ENCODE measurements at places on chromosomes 1 and 21.

- DNase-seq = no peak
Measured at GRCh38 chr1:37630426-37631028, 4.2 kb downstream of the RSPO1 start.

GRCh38 chr1:91501971-91502671, 1.5 kb downstream of the CDC7 start:
- no peak for DNase-seq

GRCh38 chr1:200627575-200628222, 7.1 kb upstream of the KIF14 start:
- DNase-seq = no peak

DNA sequence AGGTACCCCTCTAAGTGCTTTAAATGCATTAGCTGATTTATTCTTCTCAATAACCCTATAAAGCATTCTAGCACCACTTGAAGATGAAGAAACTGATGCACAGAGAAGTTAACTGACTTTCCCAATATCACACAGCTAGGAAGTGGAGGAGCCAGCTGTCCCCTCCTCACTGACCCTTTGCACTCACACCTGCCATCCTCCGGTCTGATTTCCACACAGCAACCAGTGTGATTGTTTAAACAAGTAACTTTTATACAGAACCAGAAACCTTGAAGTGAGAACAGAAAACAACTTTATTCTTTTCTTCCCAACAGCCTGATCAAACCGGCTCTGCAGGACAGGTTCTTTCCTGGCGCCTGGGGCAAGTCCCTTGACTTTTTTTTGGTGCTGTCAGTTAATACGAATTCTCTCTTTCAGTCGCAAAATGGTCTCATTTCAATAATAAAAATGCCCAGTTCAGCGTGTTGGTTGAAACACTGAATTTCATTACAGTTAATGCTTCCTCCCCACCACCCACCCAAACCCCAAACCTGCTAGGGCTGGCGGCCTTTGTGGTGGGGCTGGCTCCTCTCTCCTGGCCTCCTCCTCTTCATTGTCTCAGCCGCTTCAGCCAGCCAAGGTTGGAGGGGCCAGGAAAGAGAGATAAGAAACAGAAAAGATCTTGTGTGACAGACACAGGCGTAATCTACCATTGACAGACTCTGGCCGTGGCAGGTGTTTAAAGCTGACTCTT, 26.4 kb upstream of the EEIG2 start:
- DNase-seq = no peak

GRCh38 chr21:41956926-41957729, 3.3 kb upstream of the C2CD2 start:
- no peak for DNase-seq

DNA sequence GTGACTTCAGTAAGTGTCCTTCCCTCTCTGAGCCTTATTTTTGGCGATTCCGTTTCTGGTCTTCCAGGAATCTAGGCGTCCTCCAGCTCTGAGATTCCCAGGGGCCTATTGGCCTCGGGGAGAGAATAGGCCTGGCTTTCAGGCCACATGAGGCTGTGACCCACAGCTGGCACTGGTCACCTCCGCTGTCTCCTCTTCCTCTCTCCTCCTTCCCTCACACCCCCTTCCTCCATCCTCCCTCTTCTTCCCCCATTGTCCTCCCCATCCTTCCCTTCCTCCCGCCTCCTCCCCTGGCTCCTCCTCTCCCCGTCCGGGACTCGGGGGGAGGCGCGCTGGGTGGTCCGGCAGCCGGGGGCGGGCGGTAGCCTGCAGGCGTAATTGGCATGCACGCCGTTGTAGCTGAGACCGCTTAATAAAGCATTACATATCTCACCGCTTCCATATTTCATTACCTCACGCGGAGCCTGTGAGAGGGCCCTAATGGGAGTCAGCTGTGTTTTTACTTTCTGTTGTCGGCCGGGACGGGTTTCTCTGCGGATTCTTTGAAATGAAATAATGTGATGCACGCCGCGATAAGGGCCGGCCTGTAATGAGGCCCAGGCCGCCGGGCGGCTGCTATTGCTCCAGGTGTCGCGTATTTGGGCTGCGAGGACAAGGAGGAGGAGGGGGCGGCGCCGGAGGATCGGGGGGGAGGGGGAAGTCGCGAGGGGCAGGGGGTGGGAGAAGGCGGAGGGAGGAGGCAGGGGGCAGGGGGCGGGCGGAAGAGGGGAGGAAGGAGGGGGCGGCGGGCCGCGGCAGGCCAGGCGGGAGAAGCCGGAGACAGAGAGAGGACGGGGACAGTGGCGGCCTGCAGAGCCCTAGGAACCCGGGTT, 95.3 kb downstream of the FOXD2 start:
- DNase-seq = no peak

DNA sequence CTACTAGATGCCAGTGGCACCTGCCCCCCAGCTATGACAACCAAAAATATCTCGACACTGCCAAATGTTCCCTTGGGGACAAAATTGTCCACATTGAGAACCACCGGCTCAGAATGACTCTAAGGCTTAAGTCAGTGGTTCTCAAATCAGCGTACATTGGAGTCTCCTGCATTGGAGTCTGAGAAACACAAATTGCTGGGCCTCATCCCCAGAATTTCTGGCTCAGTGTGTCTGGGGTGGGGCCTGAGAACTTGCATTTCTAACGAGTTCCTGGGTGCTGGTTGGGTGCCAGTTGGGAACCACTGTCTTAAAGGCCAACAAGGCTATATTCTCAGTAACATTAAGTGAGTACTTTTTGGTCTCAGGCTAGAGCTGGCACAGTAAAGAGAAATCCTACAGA, 77.7 kb upstream of the GADD45A start:
- no peak for DNase-seq

DNA sequence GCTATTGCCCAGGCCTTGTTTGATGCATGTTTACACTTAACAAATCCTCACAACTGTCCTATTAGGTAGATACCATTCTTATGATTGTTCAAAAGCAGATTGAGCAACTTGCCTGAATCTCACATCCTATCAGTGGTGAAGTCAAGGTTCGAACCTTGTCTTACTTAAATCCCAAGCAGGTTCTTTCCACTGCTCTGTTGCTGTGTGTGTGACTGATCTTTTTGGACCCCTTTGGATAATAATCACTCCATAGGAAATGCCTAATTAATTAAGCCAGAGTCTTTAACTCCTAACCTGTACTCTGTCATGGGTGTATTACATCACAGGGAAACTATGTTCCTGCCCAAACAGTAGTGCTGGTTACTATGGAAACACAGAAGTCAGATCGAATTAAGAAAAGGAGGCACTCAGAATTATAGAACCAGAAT, 84.2 kb downstream of the SPATA46 start:
- DNase-seq = no peak

DNA sequence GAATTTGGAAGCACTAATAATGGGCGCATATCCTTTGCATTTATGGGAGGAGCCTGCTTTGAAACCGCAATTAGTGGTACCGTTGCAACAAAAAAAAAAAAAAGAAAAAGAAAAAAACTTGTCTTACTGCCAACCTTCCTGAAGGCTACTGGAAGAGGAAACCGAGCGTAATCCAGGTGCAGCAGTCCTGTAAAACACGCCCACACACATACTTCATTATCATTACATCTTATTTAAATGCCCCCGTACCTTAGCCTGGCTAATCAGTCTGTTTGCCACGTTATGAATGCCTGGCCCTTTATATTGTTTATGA, 686 bp upstream of the ZNF281 start:
- no peak for DNase-seq

DNA sequence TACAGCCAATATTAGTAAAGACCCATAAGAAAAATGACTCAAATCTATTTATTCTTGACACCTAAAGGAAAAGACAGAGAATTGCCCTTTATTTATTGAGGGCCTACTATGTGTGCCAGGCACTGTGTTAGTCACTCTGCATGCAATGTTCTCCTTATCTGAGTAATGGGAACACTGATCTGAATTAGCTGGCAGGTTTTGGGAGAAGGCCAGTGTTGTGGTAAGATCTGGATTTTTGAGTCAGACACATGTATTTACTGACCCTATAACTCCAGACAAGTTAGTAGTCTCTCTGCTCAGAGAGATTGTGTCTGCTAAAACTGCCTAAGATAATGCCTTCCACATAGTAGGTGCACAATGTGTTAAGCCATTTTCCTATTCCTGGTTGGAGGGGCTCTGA, 17.3 kb downstream of the LCE4A start:
- no peak for DNase-seq

GRCh38 chr1:227134686-227135314, 183.5 kb downstream of the CDC42BPA start:
- DNase-seq = no peak

DNA sequence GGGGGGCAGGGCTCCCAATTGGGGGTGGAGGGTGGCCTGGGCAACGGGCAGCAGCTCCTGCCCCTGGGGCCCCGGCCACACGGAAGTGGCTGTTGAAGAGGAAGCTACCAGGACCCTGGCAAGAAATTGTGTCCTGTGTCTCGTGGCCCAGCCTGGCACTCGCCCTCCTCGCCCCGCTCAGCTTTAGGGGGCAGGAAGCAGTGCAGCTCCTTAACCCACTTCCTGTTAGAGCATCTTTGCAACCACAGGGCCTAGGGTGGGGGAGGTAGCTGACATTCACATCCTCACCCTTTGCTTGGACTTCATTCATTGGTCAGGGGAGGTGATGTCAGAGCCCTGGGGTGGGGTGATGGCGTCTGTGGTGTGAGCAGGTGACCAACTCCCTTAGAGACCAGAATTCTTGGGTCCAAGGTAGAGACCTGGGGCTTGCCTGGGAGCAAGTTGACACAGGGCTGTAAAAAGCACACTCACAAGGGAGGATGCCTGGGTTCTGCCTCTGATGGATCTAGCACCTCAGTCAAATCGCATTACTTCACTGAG, at the start of gene ARHGAP30:
Gene ARHGAP30, minus strand, starts transcription at position 161 of the 540 bp plus-strand sequence. CDS start 267 bp downstream, outside the sequence.
- DNase-seq = peak; percentile 59

GRCh38 chr1:24830680-24831272, 85.5 kb downstream of the CLIC4 start:
- no peak for DNase-seq

DNA sequence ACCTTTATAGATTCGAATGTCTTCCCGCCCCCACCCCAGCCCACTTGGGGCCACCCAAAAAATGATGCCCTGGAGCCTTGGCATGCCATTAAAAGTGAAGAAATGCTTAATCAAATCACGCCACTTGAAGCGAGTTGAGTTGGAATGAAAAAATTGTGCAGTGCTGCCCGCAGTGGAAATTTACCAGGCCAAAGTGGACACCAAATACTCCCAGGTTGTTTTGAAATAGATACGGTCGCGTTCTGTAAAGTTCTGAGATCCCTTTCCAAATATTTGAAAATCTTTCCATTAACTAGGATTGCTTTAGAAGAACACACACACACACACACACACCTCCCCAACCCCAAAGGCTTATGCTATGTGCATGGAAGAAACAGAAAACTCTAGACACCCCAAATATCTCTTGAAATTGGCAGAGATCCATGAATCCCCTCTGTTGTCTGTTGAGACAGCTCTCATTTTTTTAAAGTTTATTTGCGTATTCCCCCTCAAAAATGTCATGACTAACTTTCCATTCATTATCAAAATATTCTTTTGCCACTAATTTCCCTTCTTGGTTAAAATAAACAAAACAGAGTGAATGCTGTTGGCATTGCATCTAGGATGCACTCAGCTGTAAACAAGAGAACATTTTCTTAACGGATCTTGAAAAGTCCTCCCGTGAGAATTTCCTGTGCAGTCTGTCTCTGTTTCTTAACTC, 142.3 kb upstream of the KCNE2 start:
- DNase-seq = no peak

- DNase-seq = no peak
Measured at GRCh38 chr1:34066166-34066565, 98.9 kb downstream of the CSMD2 start.

GRCh38 chr1:183476081-183476480, 3.8 kb downstream of the SMG7 start:
- DNase-seq = no peak

DNA sequence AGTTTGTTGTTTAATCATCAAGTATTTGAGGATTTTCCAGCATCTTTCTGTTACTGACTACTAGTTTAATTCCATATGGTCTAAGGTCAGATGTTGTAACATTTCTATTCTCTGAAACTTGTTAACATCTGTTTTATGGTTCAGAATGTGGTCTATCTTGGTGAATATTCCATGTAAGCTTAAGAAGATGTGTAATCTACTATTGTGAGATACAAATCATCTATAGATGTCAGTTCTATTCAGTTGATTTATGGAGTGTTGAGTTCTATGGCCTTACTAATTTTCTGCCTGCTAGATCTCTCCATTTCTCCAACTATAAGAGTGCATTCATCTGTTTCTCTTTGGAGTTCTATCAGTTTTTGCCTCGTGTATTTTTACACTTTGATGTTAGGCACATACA, 31.5 kb downstream of the WARS2 start:
- no peak for DNase-seq

DNA sequence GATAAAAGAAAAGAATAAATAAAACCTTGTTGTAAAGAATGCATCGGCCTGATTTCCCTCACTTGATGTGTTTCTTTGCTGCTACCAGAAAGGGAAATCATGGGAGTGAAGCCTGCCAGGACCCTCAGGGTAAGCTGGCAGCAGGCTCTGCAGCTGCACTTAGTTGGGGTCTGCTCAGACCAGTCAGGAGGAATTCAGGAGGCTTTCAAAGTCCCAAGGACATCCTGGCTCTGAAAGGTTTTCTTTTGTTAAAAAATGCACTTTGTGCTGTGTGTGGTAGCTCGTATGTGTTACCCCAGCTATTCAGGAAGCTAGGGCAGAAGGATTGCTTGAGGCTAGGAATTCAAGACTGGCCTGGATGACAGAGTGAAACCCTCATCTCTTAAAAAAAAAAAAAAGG, 254.8 kb downstream of the ZNF648 start:
- DNase-seq = no peak
